CD4-positive, CD25-positive, alpha-beta regulatory T cell (primary cell): ENCODE measurements at places on chromosomes 12 and 14.
A peak's percentile ranks its signal among the peaks of the same experiment; 100 is the strongest.

GRCh38 chr12:104454997-104455396 is 1.8 kb upstream of the CHST11 start:
- DNase-seq = no peak

GRCh38 chr14:48096897-48097296 is 421.5 kb upstream of the MDGA2 start:
- no peak for DNase-seq

- DNase-seq = no peak
Measured at GRCh38 chr12:22598763-22599161, 26.2 kb upstream of the ETNK1 start.

- DNase-seq = no peak
Measured at GRCh38 chr14:70753518-70753953, 55.8 kb downstream of the MAP3K9 start.

GRCh38 chr12:53695152-53696145 is 19.6 kb upstream of the ATP5MC2 start:
- DNase-seq = no peak

DNA sequence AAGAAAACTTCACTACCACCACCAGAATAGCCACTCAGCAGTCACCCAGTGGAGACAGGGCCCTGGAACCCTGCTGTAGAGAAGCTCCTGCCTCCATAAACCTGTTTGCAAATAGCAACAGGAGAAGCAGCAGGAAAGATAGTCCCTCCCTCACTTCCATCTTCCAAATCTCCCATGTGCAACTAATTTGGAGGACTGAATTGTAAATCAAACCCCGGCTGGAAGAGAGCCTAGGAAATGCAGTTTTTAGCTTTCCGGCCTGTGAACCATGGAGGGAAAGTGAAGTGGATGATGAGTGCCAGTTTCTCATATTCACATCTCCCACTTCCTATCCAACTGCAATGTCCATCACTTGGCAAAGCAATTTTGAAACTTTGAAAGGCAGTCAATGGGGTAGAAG is 167.2 kb upstream of the FRMD6 start:
- DNase-seq = no peak

DNA sequence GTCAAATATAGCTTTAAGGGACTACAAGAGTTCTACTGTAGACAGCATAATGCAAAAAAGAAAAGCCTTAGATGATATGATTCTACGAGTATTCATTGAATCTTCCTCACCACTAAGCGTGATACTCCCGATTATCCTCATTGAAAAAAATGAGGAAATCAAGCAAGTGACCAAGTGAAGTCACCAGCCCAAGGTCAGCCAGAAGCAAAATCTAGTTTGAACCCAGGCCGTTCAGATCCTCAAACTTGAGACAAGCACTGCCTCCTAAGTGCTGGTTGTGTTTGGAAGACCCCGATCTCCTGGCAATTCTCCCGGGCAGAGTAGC is 845 bp downstream of the GIT2 start:
- no peak for DNase-seq

GRCh38 chr12:52183544-52183910 is 8.3 kb downstream of the KRT80 start:
- no peak for DNase-seq

- peak; percentile 4 for DNase-seq
Measured at GRCh38 chr12:70698345-70698744, 61.1 kb upstream of the PTPRB start.

- DNase-seq = no peak
Measured at GRCh38 chr12:51238037-51238509, 553 bp upstream of the DAZAP2 start.

- no peak for DNase-seq
Measured at GRCh38 chr14:37596790-37597472, 1.5 kb downstream of the TTC6 start.

DNA sequence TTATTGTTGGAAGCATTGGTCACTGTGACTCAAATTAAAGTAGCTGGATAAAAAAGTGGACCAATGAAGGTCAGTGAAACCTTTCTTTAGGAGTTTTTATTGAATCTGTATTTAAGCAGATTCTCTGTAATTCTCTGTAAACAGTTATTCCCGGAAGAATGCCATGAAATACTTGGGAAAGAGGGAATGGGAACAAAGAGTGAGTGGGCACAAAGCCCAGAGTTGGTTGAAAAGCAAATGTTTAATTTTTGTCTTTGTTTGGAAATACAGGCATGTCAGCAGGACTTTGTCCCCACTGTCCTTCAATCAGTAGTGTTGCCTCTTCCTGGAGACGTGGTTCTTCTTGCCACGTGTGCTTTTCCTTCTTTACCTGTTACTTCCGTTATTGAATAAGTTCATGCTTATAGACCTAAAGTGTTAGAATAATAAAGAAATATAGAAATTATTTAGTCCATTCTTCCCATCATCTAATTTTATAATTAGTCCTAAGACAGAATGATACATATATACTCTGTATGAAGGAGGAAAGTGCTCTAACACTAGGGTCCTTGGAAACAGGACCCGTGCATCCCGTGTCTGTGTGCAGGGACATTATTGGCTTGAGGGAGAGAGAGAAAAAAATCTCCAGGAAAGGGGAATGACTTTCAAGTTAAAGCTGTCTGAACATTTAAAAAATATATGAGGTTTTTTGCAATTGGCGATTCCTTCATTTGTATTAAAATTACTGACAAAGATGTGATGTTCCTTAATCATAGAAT is 2.0 kb upstream of the ANG start:
- no peak for DNase-seq

DNA sequence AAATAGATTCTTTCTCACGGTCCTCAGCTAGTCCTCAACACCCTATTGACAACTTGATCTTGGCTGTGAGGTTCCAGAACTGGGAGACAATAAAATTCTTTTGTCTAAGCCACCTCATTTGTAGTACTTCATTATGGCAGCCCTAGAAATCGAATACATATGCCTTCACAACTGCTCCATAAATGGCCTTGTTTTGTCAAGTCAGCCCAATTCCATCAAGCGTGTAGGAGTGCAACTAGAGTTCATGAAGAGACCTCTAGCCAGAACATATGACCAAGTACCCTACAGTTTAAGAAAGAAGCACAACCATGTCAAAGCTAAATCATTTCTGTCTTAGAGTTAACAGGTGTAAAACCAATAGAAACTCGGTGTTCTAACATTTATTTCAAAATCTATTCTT is 45.0 kb upstream of the PLEKHA5 start:
- DNase-seq = no peak

DNA sequence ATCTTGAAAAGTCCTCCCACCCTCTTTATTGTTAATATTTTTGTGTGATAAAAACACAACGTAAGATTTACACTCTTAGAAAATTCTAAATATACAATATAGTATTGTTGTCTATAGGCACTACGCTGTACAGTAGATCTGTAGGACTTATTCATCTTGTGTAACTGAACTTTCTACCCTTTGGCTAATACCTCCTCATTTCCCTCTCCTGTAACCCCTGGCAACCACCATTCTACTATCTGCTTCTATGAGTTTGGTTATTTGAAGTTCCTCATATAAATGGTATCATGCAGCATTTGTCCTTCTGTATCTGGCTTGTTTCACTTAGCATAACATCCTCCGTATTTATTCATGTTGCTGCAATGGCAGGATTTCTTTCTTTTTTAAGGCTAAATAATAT is 5.2 kb upstream of the CLEC9A start:
- DNase-seq = no peak

GRCh38 chr14:67140556-67140955 is 48.7 kb upstream of the GARIN2 start:
- no peak for DNase-seq

DNA sequence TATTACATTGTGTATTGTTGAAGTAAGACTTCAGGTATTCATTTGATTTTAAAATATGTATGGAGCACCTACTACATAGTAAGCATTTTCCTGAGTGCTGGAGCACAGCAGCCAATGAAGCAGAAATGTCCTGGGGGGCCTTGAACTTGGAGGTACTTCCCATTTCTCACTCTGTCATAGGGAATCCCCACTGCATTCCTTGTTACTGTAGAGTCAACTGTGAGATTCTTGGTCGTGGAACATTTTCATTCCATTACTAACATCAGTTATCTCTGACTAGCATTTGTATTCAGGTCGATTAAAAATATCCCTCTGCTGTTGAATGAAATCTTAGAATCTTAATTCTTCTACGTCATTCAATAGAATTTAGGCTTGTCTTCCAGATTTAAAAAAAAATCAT is 66.7 kb downstream of the PDE3A start:
- DNase-seq = no peak

- DNase-seq = no peak
Measured at GRCh38 chr12:133204264-133204603, 22.9 kb downstream of the ZNF268 start.

GRCh38 chr12:71708658-71709057 is 22.8 kb downstream of the TMEM19 start:
- no peak for DNase-seq

GRCh38 chr12:122107261-122107660 is 28.7 kb downstream of the MLXIP start:
- DNase-seq = no peak

- DNase-seq = no peak
Measured at GRCh38 chr12:104560881-104561280, 104.1 kb downstream of the CHST11 start.

DNA sequence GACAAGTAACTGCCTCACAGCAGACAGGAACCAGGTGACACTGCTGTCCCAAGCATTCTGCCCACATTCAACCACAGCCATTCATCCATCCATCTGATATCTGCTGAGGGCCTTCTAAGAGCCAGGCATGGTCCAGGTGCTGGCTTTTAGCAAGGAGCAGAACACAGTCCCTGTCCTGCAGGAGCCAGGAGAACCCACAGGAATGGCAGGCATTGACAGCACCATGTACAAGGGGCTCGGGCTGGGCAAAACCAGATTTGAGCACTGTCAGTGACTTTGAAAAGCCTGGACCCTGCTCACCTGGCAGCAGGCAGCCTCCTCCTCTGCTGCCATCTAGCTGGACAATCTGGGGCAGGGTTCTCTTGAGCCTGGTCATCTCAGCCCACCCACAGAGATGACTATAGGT is 137.0 kb downstream of the ZFP36L1 start:
- no peak for DNase-seq

DNA sequence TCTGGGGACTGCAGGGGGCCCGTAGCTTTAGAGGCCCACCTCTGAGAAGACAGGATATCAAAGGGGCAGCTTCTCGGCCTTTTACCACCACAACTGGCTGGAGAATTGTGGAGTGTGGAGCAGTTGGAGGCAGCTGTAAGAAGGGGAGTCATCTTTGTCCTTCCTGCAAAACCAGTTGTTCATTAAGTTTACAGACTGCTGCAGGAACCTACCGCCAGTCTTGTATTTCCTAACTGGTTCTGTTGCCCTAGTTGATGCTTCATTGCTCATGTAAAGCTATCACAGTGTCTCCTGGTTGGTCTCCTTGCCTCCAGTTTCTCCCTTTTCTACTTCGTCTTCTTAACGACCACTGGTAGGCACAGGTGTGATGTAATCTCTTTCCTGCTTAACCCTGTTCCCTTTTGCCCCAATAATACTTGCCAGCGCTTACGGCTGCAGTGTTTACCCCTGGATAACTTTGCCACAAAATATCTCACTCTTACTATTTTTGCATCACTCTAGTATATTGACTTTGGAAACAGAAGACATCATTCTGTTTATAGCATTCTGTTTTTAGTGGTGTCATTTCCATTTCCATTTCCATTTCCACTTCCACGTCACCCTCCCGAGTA is 11.9 kb downstream of the ESPL1 start:
- DNase-seq = no peak

- DNase-seq = no peak
Measured at GRCh38 chr14:68440820-68441219, 352.0 kb downstream of the ZFP36L1 start.

DNA sequence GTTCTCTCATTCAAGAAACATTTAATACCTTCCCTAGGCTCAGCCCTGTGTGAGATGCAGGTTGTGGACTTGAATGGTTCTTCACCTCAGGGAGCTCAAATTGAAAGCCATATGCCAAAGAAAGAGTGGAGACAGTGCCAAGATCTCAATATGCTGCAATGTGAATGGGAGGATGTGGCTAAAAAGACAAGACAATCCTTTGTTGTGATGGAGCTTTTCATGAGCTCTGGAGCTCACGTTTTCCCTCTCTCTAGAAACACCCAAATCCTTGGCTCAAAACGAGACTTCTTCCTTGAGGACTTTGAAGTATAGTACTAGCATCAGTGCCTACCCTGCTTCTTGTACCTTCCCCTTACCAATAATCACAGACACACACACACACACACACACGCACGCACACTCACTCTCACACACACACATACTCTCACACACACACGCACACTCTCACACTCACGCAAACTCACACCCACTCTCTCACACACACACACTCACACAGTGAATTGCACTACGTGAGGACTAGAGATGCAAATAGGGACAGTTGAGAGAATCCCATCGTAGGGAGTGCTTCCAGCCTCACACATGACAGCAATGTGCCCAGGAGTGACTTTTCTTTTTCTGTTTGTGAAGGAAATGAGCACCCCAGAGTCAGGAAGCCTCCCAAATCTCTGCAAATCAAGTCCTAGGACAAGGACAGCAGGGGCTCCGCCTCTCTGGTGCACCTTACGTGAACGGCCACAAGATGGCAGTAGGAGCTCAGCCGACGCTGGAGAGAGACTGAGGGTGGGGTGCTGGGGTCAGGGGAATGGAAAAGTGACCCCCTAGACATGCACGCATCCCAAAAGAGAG is 231.4 kb downstream of the PCNX1 start:
- DNase-seq = peak; percentile 52

- DNase-seq = no peak
Measured at GRCh38 chr12:90618586-90618985, 336.4 kb downstream of the CCER1 start.

- DNase-seq = peak; percentile 54
Measured at GRCh38 chr12:93098077-93098476, 169.0 kb upstream of the EEA1 start.

- no peak for DNase-seq
Measured at GRCh38 chr12:52515927-52516831, 4.0 kb downstream of the KRT5 start.
